WERI-Rb-1 (cell line): ENCODE measurements at places on chromosomes 2 and 18.

DNA sequence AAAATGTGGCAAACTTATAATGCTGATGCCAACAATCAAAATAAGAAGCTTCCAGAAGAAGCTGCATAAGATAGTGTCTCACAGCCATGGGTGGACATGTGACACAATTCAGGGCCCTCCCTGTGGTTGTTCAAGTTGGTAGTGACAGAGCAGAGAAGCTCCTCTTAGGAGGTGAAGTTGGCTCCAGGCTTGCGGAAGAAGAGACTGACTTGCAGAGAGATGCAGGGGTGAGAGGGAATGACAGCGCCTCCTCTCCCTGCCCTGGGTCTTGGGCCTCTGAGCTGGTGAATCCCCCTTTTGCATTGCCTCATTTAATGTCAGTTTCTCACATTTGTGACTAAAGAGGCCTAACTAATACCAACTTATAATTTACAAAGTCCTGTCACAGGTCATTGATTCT lies 23.0 kb upstream of the RHOB start:
- DNase-seq, result peak; percentile 4

GRCh38 chr2:60581433-60582282 lies 28.2 kb upstream of the BCL11A start:
- DNase-seq, result peak; percentile 81

DNA sequence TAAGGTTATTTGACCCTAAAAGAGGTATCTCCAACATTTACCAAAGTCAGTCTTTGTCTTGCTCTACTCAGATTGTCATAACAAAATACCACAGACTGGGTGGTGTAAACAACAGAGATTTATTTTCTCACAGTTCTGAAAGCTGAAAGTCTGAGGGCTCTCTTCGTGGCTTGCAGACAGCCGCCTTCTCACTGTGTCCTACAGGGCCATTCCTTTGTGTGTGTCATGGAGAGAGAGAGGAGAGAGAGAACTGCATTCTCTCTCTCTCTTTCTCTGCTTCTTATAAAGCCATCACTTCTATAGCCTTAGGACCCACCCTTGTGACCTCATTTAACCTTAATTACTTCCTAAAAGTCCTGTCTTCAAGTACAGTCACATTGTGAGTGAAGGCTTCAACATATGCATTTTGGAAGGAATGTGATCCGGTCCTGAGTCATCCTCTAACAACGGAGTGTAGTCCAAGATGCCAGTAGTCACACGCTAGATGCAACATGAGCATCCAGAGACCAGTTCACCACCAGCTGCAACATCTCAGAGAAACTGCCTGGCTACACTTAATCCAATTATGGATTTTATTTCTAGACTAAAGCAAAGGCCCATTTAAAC lies 130.2 kb downstream of the CD226 start:
- no peak for DNase-seq

DNA sequence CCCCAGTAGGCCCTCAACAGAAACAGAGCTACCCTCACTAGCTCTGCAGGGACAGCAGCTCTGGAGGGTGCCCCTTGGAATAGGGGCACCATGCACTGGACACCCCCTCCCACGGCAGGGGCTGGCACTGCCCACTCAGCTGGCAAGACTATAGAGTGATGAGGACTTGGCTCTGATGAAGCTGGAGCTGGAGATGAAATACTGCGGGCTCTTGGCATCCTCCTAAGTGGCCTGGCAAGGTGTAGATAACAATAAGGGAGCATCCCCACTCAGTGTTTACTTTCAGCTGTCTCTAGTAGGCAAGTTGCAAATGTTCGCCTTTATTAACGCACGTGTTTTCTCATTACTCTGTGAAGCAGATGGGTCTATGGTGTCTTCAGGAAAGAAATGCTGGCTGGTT lies 92.7 kb downstream of the PDCL3 start:
- DNase-seq, result no peak
